ENCODE measurements at places on chromosomes 3 and 15.

DNA sequence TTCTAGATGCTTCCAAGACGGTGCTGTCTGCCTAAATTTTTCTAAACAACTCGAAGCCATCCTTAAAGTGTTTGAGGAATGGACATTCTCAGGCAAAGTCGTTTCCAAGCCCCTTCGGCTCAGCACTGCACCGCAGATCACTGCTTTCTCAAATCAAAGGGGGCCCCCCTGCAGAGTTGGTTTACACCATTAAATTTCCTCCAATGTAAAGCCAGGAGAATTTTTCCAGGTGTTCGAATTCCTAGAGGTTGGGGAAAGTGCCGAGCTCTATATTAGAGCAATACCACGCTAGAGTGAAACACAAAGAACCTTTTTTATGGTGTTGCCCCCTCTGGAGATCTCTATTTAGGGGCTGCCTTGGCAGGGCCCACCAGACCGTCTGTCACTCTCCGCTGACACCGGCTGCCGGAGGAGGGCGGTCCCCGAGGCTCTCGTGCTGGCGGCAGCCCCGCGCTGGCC lies 277.9 kb upstream of the NR2F2 start:
- DNase-seq, result no peak

GRCh38 chr3:76206346-76206745 lies 421.0 kb upstream of the ZNF717 start:
- DNase-seq, result no peak

GRCh38 chr3:31041161-31041978 lies 146.9 kb upstream of the GADL1 start:
- no peak for DNase-seq

DNA sequence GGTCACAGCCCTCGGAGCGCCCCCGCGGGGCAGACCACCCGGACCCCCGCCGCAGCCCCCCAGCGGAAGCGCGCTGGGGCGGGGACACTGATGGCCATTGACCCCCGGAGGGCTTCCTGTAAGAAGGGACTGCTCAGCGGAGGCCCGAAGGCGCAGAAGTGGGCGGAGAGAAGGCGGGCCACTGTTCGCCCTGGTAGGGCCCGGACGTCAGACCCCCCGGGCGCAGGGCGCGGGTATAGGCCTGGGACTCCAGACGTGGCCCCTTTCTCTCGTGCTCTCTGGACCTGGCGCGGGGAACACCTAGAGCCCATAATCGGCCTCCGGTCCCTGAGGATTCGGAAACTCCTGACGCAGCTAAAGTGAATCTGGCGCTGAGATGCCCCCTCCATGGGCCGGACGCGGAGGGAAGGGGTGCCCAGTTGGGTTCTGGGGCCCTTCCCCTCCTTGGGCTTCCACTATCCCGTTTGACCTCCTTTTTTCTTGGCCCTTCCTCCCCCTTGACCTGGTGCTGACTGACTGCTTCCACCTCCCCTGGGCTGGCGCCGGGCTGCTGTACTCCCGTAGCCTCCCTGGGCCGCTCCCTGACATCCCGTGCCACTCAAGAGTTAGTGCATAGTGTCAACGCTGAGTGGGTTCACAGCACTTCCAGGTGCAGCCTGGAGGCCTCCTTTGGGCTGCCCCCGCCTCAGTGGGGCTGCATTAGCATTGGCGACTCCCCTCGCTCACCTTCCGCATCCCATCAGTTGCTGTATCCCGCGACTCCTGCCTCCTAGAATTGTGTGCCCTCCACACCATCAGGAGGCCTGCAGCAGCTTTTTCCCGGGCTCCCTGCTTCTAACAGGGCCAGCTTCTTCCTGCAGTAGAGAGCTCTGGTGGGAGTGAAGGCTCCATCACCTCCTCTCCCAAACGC lies 694 bp downstream of the ABTB1 start:
- peak; percentile 59 for DNase-seq

DNA sequence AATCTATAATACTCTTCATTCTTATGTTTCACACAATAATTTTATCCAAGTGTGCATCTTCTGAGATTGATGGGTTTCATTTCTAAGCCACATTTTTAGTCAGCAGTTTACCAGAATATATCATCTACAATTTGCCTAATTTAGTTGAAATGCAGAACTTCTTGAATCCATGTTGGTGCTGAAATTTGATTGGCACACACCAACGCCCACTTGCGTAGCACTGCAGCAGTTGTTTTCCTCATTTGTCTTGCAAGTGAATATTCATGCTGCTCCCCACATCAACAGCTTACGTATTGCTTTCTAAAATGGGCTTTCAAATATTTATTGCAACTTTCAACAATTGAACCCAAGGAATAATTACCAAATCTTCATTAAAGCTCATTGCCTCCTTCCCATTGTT lies 87.8 kb upstream of the CTDSPL start:
- DNase-seq, result no peak

- DNase-seq, result no peak
Observed at GRCh38 chr3:186871403-186871924, 29.0 kb downstream of the ADIPOQ start.

Data from activated gamma-delta T cell treated with Interleukin-2 at 50 U/mL for 16 hours (primary cell).